ENCODE measurements at places on chromosomes 13 and 19.

GRCh38 chr13:43268632-43269031, 245.2 kb downstream of the DNAJC15 start:
- no peak for DNase-seq

DNA sequence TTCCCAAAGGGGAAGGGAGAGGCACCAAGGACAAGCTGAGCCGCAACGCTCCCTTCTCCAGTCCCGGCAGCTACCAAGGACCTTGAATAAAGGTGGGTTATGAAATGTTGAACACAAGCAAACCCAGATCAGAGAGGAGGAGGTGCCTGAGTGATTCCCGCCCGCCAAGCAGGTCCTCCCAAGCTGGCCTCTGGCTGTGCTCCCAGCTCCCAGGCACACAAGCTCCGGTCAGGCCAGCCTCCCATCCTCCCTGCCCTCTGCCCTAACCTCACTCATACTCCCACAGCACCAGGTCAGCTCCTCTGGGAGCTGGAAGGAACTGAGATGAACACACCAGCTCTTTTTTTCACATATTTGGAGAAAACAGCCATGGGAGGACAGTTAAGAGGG, 3.7 kb downstream of the NAPA start:
- no peak for DNase-seq

DNA sequence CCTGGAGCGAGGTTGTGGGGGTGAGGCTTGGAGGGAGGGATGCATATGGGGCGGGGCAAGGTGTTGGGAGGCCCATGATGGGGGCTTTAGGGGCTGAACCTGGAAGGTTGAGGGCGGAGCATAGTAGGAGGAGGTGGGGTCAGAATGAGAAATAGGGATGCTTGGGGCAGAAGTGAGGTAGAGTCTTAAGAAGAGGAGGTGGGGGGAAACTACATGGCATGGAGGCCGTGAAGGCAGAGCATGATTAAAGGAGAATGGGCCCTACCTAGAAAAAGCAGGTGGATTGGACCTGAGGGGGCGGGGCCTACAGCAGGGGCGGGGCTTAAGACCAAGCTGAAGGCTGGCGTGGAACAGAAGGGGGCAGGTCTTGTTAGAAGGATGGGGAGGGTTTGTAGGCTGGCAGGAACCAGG, 799 bp downstream of the NR1H2 start:
- no peak for DNase-seq

GRCh38 chr13:92407858-92408257, 818.7 kb upstream of the GPC6 start:
- DNase-seq = no peak

- no peak for DNase-seq
These were observed 9.0 kb upstream of the TBXA2R start for GRCh38 chr19:3615524-3616135.

DNA sequence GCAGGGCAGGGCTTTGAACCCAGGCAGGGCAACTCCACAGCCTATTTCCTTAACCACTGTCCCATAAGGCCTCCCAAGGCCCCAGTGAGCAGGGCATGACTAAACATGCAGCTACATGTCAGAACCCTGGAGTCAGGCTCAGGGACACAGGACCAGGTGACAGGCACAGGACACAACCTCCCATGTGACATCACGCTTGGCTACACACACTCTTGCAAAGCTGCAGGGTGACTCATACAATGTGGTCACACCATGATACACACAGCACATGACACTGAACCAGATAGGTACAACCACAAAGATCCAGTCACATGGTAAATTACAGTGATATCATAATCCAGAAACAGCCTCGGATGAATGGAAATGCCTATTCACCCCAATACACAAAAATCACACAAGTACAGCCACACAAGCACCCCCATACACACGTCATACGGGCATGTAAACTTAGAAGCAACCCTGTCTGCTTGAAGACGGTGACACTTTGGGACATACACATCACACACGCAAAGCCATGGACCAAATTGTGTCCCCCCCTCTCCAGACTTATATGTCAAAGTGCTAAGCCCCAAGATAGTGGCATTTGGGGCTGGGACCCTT, 14.5 kb downstream of the KLK4 start:
- no peak for DNase-seq

DNA sequence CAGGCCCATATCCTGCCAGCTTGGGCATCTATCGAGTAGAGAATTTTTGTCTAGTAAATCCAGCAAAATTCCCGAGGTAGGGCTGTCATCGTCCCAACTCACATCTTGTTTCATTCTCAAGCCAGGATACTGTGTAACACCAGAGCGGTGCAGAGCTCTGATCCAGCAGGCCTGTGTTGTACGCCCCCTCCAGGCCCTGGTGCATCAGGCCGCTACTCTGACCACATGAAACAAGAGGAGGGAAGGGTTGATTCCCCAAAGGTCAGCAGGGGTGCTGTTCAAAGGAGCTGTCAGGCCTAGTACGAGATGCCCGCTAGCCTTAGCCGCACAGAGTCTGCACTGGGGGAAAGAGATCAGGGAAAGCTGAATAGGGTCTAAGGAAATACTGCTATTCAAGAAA, 276.0 kb downstream of the SLC7A1 start:
- DNase-seq = no peak

GRCh38 chr13:51828730-51829567, 16.0 kb downstream of the TMEM272 start:
- DNase-seq = no peak

GRCh38 chr19:49585023-49585422, 3.9 kb downstream of the PRRG2 start:
- no peak for DNase-seq

DNA sequence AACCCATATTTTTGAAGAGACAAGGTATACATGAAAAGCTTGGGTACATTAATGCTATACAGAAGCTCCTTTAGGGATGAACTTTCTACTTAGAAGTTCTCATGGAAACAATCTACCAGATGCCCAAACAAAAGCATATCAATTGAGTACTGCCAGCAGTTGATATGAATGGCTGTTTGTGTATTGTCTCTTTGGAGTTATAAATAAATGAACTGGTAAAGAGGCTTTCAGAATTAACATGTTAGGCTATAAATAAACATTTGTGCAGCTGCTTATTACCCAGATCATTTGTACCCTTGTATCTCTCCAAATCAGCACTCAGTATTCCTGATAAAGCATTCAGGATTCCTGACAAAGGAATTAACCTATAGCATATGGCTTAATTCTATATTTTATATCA, 418.9 kb downstream of the FGF14 start:
- DNase-seq = no peak

DNA sequence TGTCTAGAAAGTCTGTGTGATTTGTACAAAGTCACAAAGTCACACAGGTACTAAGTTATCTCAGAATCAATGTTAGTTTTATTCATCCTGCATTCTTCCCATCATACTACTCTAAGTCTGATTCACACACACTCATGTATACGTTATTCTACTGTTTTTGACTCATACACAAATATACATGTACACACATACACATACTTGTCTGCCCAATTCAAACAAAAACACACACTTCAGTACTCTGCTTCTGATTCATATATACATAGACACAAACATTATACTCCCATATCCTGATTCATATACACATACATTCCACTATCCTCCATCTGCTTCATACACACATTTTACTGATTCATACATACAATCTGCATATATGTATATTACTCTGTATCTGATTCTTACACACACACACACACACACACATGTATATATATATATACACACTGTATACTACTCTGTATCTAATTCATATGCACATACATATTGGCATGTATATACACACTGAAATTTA, 69.3 kb downstream of the KLF12 start:
- no peak for DNase-seq

DNA sequence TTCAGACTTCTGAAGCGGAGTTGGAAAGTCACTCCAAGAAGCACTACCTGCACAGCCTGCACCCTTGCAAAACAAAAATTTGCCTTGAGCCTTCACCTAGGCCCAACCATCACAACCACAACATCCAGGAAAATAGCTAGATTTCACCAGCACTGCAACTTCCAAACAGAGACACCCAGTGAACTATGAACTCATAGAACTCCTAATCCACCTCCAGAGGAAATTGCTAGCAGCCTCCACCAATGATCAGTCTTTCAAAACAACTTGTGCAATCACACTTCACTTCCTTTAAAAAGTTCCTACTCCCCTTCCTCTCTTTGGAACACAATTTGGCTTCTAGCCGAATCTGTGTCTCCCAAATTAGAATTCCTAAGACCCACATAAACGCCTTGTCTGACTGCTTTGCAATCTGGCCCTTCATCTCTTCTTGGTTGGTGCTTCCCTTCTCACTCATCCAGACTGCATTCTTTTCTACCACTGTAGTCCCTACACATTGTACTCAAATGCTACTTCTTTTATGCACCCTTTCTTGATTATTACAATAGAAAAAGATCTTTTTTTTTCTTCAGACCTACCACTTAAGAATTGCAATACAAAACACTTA, 489.2 kb upstream of the ARGLU1 start:
- DNase-seq = no peak

DNA sequence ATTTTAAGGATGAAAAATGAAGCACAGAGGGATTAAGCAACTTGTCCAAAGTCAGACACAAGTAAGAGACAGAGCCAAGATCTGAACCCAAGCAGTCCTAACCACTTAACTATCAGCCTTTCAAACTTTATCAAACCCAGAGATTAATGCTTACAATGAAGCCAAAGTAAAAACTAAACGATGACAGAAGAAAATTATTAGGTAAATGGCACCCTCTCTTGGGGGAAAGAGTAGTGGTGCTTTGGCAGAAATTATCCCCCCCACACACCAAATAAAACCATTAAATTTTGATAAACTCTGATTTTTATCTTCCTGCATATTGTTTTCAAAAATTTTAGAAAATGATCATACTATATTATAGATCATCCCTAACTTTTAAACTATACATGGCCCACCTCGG, 329.2 kb downstream of the SLC7A1 start:
- no peak for DNase-seq

- no peak for DNase-seq
These were observed 6.1 kb upstream of the ERVV-1 start for GRCh38 chr19:53007606-53008005.

DNA sequence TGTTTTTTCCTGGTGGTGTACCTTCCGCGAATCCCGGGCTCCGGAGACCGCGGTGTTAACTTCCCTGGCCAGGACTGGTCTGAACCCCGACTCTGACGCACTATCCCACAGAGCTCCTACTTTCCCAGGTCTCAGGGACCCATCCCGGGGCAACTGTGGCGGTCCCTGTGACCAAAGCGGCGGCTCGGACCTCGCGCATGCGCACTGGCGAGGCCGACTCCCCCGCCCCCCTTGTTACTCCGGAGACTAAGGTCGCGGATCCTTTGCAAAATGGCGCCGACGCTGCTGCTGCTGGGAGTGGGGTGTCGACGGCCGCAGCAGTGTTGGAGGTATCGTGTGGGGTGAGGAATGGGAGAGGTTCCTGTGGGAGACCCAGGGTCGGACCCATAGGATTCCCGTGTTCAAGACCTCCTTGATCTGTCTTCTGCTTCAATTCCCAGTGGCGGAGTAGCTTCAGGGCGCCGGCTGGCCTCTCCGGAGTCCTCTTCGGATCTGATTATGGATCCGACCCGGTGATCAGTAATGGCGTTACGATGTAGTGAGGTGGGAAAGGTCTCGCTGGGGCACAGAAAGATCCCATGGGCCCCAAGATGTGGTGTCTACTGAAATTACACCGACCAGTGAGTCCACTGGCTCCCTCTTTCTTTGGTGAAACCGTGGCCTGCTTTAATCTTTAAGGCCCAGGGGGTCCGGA, 66.6 kb upstream of the ZNF527 start:
- no peak for DNase-seq

All from left renal pelvis (tissue), 4 donors.